ENCODE measurements at places on chromosomes 7 and 10.

DNA sequence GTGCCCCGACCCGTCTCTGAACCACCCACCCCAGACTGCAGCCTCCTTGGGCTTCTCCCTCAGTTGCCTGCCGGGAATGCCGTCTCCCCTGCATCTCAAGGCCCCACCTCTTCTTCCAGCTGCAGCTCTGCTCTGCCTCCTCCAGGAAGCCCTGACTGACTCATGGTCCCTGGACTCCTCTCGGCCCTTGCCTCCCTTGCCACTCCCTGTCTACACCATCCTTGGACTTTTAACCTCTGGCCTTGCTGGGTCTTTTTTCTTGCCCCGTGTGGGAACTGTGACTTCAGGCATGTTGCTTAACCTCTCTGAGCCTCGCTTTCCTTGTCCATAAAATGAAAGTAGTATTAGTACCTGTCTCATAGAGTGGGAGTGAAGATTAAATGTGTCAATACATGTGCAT lies 56.3 kb downstream of the C10orf105 start:
- DNase-seq, result no peak

- DNase-seq, result no peak
Measured at GRCh38 chr10:113541549-113541927, 11.3 kb upstream of the HABP2 start.

DNA sequence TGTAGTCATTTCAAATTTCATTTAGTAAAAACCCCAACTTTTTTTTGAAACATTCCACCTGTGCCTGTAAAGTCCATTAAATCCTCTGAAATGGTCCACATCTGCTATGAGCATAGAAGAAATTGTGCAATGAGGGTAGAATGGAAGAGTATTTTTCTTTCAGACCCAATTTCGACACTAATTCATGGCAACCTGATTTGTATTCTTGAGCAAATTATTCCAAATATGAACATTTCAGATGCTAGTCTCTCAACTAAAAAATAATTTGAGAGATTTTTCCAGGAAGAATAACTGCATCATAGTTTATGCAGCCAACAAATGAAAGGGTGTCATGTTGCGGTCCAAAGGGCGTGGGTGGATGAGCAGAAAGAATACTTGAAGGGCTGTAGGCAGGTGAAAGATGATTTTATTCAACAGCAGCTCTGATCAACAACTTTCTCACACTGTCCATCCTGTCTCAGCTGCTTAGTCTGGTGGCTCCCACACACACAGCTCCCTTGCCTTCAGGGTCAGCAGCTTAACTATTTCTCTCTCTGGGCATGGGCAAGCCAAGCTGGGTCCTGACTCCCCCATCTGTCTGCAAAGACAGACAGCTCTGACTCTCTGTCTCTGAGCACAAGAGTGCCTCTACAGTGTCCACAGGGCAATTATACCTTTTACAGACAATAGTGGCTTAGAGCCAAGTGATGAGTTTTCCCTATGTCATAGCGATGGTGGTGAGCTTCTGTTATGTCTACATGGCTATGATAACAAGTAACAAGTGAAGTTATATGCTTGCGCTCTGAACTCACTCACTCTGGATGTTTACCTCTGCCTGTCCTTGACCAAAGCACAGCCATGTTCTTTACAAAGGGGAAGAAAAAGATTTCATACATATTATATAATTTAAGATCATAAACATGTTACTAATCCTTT lies 11.5 kb downstream of the STEAP2 start:
- no peak for DNase-seq

- no peak for DNase-seq
Measured at GRCh38 chr7:39084349-39084748, 106.6 kb downstream of the POU6F2 start.

- DNase-seq, result no peak
Measured at GRCh38 chr10:72597897-72598296, 28.0 kb downstream of the MICU1 start.

DNA sequence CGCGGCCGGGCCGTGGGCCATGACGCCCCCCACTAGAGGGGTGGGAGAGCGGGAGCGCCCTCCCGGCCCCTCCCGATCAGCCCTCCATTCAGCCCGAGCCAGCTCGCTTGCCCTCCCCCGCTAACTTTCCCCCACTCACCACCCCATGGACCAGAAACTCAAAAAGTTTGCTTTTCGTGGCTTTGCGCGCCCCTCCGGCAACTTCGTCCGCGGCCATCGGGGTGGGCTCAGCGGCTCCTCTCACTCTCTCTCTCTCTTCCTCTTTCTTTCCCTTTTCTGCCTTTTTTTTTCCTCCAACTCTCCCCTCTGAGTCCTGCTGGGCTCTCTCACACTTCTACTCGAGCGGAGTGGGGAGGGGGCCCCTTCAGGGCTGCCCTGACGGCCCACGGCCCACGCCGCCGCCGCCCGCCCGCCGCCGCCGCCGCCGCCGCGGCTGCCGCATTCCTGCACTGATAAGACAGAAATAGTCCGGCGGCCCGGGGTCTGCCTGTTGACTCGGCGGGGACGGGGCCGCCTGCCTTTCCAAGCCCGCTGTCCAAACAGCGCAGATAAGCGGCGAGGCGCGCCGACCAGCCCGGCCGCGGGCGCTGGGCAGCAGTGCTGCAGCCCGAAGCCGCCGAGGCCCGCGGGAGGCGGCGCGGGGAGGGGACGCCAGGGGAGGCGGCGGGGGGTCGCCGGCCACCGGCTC lies at the start of gene SMARCD3:
SMARCD3 (minus strand) TSS at position 349 of the 688 bp plus-strand sequence; CDS start at position 217, 132 bp downstream.
- DNase-seq, result peak; percentile 89

DNA sequence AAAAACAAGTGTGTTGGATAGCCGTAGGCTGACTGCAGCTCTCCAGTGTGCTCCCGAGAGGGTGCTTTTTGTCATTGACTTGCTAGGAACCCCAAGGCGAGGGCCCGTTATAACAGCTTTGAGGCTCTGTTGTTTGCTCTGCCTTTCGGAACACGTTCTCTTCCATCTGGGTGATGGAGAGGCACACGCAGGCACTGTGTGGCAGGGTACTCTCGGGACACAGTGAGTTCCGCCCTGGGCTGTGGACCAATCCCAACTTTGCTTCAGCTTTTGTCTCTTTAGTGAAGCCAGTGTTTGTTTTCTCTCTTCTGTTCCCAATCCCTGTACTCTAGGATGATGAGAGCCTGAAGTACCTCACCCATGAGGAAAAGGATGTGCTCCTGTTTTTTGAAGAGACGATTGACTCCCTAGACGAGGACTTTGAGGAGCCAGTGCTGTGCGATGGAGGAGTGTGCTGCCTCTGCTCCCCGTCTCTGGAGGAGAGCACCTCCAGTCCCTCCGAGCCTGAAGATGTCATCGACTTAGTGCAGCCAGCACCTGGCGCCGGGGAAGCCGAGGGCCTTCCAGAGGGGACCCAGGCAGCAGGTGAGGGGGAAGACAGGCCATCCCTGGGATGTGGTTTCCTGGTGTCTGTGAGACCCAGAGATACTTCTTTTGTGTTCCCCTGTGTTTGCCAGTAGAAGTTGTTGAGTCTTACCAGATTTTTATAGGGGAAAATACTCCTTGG lies 43.2 kb downstream of the PROSER2 start:
- no peak for DNase-seq

DNA sequence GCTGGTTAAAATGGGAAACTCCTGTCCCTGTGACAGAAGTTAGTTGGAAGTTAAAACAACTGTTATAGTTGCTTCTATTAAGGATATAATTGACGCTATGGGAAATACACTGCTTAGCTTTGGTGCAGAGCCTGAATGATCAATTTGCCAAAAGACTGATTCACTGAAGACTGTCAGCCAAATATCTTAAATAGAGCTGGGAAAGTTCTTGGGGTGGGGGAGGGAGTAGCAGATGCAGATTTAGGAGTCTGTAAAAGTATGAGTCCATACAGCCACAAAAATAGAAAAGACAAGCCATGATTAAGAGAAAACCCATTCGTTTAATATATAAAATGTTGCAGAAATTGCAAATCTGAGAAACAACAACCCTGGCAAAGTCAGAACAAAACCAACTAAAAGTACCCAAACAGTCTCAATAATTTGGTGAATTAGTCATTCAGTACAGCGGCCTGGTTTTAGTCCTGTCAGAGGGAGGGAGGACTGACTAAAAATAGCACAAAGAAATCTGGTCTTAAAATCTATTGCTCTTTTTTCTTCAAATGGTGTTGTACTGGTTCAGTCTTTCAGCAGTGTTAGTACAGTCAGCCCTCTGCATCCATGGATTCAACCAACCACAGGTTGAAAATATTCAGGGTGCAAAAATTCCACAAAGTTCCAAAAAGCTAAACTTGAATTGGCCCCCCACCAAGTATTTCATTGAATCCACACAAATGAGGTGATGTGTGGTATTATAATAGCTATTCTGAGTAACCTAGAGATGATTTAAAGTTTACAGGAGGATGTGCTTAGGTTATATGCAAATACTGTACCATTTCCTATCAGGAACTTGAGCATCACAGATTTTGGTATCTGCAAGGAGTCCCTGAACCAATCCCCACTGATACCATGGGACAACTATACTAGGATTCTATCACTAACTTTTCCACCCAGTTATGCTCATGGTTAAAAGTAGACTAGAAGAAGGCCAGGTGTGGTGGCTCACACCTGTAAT lies 30.0 kb downstream of the STK17A start:
- DNase-seq, result no peak

GRCh38 chr10:112956631-112957350 lies 6.7 kb downstream of the TCF7L2 start:
- DNase-seq, result no peak

DNA sequence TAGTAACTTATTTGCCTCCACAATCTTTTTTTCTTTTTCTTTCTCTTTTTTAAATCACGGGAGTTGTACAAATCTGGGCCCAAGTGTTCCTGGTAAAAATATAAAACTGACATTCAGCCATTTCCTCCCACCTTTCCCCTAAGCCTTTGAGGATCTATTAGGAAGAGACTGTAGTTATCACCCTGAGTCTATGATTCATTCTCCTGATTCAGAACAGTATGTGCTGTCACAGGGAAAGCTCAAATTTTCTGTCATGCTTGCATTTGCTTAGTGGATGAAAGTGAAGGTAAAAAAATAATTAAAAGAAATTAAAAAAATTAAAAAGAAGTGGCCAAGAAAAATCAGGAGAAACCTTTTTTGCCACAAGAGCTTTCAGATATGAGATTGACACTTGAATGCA lies 71.7 kb downstream of the KIF20B start:
- no peak for DNase-seq

DNA sequence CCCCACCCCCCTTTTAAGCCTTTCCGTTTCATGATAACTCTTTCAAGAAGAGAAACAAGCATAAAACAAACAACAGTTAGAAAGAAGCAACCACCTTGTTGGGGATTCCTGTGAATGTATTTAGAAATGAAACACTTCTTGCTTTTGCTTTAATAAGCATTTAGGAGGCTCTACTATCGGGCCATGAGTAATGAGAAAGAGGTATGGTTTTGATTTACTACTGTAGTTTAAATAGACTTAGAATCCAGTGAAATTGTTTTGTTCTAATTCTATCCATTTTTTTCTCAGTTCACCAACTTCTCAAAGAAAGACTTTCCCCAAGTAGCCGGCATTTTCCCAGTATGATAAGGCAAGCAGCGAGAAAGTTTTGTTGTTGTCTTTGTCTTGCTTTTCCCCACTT lies 168.7 kb upstream of the HABP2 start:
- no peak for DNase-seq

- DNase-seq, result no peak
Measured at GRCh38 chr10:45044290-45044689, 43.6 kb downstream of the ZNF22 start.

- DNase-seq, result no peak
Measured at GRCh38 chr7:92691578-92691977, 101.4 kb upstream of the FAM133B start.

DNA sequence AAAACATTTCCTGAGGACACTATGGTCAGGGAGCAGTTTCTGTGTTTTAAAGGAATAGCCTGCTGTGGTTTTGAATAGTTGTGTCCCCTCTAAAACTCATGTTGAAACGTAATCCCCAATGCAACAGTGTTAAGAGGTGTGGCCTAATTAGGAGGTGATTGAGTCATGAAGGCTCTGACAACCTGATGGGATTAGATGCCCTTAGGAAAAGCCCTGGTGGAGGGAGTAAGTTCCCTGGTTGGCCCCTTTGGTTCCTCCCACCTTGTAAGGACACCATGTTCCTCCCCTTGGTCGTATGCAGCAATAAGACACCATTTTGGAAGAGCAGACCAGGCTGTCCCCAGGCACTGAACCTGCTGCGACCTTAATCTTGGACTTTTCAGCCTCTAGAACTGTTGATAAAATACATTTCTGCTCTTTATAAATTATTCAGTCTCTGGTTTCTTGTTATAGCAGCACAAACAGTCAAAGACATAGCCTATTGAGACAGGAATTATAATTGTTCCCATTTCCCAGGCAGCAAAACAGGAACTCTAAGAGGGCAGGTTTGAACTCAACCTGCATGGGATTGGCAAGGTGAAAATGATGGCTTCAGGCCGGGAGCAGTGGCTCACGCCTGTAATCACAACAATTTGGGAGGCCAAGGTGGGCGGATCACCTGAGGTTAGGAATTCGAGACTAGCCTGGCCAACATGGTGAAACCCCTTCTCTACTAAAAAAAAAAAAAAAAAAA lies 20.5 kb upstream of the TNS3 start:
- DNase-seq, result no peak

Measured in 8988T (cell line).